ENCODE measurements at places on chromosomes 1 and 21.
A peak's percentile ranks its signal among the peaks of the same experiment; 100 is the strongest.

GRCh38 chr1:229258031-229258756, 12.7 kb upstream of the RAB4A start:
- peak; percentile 61 for DNase-seq

GRCh38 chr1:167339405-167339804, 118.7 kb downstream of the POU2F1 start:
- no peak for DNase-seq

DNA sequence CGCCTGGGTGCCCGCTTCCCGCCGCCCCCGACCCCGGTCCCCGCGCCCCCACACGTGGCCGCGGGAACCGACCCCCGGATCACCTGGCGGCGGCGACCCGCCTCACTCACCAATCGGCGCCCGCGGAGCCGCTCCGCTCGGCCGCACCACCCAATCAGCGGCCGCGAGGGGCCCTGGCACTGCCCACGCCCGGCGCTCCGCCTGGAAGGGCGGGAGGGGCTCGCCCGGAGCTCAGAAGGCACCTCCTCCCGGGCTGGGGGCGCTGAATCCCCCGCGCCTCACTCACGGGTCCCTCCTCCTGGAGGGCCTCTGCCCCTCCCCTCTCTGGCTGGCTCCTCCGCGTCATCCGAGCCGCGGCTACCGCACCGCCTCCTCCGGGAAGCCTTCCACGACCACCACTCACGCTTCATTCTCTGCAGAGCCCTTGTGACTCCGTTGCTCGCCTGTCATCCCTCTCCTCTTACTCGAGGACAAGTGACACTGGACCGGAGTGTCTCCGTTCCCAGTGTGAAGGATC, 374 bp downstream of the SH2D5 start:
- DNase-seq: peak; percentile 72

DNA sequence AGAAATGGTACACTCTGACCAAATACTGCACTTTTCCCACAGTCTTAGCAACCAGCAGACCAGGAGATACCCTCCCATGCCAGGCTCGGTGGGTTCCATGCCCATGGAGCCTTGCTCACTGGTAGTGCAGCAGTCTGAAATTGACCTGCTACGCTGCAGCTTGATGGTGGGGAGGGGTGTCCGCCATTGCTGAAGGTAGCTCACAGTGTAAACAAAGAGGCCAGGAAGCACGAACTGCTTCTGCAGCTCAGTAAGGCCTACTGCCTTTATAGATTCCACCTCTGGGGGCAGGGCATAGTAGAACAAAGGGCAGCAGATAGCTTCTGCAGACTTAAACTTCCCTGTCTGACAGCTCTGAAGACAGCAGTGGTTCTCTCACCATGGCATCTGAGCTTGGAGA, 12.3 kb upstream of the IFI44L start:
- no peak for DNase-seq

DNA sequence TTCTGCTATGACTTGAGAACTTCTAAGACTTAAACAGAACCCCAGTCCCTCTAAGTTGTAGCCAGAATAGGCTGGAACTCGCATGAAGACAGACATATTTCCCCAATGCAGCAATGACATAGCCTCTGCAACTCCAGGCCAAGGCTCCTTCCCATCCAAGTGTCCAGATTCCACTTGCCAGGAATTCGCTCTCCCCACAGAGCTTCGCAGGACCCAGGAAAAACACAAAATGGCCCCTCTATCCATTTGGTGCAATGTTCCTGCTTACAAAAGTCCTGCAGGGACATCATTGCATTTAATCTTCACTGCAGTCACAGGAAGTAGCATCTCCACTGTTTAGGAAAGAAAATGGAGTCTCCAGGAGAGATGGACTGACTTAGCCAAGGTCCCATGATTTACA, 147.5 kb upstream of the KLHDC7A start:
- no peak for DNase-seq

DNA sequence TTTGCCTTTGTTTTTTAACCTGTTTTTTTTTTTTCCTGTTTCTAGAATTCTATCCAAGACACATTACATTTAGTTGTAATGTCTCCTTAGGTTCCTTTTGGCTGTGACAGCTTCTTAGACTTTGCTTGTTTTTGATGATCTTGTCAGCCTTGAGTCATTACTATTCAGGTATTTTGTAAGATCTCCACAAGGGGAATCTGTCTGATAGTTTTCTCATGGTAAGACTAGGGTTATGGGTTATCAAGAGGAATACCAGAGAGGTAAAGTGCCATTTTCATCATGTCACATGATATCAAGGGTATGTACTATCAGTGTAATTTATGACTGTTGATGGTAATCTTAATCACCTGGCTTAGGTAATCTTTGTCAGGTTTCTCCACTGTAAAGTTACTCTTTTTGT, 99.1 kb upstream of the GFI1 start:
- no peak for DNase-seq

GRCh38 chr1:150807249-150808023, 624 bp downstream of the CTSK start:
- peak; percentile 55 for DNase-seq

Data from fibroblast of skin of abdomen (primary cell).